ENCODE measurements at places on chromosomes 1 and 21.

DNA sequence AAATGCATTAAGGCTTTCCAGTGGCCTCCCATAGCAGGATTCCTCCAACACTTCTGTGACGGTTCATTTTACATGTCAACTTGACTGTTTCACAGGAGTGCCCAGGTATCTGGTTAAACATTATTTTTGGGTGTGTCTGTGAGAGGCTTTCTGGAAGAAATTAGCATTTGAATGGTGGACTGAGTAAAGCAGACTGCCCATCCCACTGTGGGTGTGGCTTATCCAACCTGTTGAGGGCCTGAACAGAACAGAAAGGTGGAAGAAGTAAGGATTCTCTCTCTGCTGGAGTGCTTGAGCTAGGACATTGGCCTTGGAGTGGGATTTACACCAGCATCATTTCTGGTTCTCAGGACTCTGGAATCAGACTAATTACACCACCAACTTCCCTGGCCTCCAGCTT lies 85.6 kb downstream of the RGS7 start:
- no peak for DNase-seq

- DNase-seq: no peak
Observed at GRCh38 chr1:43981135-43981491, 2.1 kb downstream of the B4GALT2 start.

DNA sequence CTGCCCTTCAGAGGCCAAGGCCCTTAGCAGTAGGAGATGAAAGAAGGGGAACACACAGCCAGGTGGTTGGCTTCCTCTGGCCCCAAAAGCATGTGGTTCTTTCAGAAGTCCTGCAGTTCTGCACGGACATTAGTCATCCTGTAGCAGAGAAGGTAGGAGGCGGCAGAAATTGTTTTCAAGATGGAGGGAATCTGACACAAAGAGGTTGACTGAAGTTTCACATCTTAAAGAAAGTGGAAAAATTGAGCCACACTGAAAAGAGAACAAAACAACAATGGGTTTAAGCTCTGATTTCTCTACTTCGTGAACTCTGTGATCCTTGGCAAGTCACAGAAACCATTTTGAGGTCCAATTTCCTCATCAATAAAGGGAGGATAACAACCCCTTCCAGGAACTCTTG lies 125.3 kb upstream of the DNAH14 start:
- DNase-seq: no peak

DNA sequence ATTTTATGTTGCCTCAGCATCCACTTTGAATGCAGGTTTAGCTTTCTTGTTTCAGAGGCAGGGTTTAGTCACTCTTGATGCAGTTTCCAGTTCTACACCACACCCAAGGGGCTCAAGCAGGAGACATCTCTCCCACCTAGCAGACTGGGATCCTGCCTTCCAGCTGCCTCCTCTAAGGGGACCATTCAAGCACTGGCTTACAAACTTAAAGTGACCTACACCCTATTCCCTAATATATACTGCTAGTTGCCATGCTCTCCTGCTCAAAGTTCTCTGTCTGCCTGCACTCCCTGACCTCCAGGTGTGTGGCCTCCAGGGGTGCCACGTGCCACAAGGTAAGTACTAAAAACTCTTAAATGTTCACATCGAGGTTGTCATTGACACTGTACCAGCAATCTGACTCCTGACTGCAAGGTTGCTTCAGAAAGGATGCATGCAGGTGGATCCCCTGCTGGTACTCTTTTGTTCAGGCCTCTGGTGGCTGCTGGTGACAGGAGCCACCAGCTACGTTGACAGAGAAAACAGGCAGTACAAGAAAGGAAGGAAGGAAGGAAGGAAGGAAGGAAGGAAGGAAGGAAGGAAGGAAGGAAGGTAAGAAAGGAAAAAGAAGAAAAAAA lies 185.9 kb downstream of the COQ8A start:
- DNase-seq: no peak

GRCh38 chr1:228351850-228352249 lies 54.8 kb downstream of the TRIM11 start:
- no peak for DNase-seq

DNA sequence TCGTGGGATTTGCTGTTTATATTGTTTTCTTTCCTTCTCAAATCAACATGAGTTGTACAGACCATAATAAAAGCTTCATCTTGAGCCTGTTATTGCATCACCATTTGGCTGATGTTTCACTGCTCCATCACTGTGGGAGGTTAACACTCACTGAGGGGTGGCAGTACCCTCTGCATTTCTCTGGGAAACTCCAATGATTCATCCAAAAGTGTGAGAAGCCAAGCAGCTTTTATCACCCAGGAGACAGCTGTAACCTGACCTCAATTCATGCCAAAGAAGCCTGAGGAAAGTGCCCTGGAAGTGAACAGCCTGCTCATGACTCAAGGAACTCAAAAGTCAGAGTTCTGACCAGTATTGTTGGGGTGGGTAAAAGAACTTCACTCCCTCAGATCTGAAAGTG lies 84.1 kb downstream of the GPR88 start:
- DNase-seq: peak; percentile 97

- no peak for DNase-seq
Observed at GRCh38 chr1:232983817-232984567, 33.6 kb downstream of the NTPCR start.

GRCh38 chr1:24385160-24385940 lies 28.2 kb downstream of the STPG1 start:
- DNase-seq: peak; percentile 58

- DNase-seq: peak; percentile 68
Observed at GRCh38 chr1:78426408-78426807, 64.4 kb upstream of the PTGFR start.

DNA sequence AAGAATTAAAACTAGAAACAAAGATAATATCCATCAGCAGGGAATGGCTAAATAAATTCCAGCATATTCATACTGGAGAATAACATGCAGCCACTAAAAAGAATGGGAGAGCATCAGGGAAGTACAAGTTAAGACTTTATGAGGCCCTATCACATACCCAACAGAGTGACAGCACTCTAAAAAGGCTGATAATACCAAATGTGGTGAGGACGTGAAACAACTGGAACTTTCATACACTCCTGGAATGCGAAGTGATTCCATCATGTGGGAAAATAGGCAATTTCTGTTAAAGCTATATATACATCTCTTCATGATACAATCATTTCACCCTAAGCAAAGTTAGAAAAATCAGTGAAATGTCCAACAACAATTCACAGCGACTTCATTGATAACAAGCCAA lies 42.6 kb downstream of the COL6A1 start:
- DNase-seq: no peak

DNA sequence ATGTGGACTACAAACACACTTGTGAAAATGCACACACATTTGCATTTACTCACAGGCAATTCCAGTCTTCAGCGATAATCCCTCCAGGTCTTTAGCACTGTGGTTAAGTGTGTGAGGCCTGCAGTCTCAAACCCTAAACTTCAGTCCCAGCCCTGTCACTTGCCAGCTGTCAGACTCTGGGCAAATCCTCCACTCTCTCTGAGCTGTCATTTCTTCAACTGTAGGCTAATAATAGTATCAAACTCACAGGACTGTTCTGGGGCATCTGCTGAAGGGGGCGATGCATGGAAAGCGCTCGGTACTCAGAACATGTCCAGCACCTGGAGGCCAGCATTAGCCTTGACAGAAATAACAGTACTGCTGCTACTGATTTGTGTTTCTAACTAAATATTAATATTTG lies 48.2 kb downstream of the NEK2 start:
- no peak for DNase-seq

GRCh38 chr1:158102881-158103674 lies 77.6 kb upstream of the CD1D start:
- no peak for DNase-seq

GRCh38 chr1:167923324-167924056 lies 9.6 kb upstream of the ADCY10 start:
- no peak for DNase-seq

GRCh38 chr1:156745881-156746280 lies 5.0 kb upstream of the MRPL24 start:
- DNase-seq: no peak

- peak; percentile 84 for DNase-seq
Observed at GRCh38 chr1:41622402-41622801, 137.9 kb upstream of the EDN2 start.

DNA sequence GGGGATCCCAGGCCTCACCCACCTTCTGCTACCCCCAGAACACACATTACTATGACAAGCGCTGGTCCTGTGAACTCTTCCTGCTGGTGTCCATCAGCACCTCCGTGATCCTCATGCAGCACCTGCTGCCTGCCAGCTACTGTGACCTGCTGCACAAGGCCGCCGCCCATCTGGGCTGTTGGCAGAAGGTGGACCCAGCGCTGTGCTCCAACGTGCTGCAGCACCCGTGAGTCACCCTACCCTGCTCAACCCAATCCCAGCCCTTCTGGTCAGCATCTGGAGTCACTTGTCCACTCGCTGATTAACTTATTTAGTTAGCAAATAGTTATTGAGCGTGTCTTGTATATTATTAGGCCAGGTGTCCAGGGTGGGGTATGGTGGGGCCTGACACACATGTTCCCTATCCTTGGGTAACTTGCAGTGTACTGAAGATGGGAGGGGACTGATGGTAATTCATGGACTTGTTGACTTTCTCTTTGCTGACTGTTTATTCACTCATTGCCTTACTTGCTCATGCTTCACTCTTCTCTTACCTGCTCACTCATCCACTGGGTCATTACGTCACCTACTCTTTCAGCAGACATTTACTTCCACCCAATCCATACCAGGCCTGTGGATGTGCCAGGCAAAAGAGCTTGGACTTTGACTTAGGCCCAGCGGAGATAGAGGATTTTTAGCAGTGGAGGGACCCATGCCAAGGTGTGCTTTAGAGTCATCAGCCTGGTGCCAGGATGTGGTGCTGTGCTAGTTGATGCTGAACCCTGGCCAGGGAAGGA lies 12.9 kb upstream of the KPNA6 start:
- DNase-seq: no peak

DNA sequence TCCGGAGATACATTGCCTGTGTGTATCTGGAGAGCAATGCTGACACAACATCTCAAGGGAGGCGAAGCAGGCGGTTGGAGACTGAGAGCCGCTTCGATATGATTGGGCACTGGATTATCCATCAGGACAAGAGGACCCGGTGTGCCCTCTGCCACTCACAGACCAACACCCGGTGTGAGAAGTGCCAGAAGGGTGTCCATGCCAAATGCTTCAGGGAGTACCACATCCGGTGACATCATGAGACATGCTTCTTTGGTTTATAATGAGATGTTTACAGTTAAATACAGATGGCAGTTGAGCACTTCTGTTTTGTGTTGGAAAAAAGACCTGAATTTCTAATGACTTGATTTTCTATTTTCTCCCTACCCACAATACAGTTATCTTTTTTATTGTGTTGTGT lies 12.1 kb downstream of the PGBD2 start:
- no peak for DNase-seq

- no peak for DNase-seq
Observed at GRCh38 chr1:98336472-98337083, 324.9 kb upstream of the SNX7 start.

DNA sequence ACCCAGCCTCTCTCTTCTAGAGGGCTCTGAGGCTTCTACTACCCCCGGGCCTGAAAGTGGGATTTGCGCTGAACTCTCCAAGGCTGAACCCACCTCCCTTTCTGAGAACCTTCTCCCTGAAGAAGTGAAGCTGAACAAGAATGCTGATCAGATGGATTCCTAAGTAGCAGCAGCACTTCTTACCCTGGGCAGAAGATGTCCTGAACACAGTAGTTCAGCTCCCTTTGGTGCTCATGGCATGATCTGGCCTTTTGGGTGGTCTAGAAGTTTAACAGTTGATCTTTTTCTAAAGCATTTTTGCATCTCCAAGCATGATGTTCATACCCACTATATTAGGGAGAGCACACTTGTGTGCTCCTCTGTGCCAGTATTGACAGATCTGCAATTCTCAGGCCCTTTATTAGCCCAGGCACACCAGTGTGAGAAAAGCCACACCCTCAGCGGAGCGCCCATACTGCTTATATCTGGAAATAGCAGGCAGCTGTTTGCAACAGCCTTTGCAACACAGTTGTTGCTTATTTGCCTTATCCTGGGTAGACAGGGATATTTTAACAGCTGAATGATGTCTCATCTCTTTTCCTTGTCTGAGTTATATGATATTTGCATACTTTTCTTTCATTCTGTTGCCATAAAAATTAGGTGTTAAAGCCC lies 34.2 kb downstream of the CNN3 start:
- DNase-seq: no peak

DNA sequence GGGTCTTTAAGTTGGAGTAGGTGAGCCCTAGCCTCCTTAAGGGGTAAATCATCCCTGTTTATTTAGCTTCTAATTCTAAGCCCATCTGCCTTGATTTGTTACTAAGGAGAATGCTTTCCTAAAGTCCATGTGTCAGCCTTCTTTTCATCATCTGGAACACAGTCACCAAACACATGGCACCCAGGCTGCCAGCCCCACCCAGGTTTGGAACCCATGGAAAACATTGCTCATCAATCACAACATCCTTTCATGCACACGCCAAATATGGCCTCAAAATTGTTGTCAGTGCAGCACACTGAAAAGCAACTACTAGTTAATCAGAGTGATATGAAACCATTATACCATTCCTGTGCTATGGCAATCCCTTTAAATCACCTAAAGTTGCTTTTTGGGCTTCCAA lies 386.7 kb upstream of the ESRRG start:
- no peak for DNase-seq

- DNase-seq: no peak
Observed at GRCh38 chr1:212794561-212795014, 2.9 kb downstream of the TATDN3 start.

- DNase-seq: no peak
Observed at GRCh38 chr1:205858141-205858961, 8.4 kb upstream of the PM20D1 start.

DNA sequence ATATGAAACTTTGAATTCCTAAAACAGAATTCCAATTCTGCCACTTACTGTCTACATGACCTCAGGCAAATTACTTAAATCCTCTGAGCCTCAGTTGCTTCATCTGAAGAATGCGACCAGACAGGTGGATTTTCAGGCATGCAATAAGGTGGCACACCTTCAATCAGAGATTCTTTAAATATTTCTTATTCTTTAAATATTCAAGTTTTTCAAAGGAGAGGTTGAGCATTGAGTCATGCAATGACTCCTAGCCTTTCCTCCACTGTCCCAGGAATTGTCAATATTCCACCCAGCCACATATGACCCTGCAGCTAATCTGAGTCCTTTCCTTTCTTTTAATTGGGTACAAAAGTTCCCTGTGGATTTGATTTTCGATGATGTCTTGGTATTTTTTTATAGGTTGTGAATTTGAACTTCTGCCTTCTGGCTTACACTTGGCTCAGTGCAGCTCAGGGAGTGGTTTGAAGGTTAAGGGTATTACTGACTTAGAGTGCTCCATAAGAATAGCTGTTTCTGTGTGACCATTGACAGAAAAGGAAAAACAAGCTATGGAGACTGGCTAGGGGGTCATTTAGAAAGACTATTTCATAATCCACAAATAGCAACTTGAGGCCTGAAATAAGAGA lies 52.2 kb upstream of the PRDX6 start:
- no peak for DNase-seq

DNA sequence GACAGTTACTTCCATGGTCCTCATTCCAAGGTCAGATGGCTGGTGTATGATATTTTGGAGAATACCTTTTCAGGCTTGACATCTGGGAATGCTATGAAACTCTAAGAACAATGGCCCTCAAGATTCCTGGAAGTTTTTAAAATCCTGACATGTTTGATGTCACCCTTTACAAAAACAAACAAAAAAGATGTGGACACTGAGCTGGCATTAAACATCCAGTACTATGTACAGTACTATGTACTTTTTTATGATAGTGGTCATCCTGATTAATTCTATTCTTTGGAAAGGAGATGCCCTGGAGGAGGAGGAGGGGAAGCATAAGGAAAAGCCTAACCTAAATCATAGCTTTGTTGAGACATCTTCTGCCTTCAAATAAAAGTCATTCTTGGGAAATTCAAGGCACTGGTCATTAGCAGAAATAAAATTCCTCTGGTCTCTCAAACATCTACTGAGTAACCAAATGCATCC lies 235.4 kb downstream of the HMCN1 start:
- peak; percentile 34 for DNase-seq

GRCh38 chr1:150008699-150009098 lies 1.8 kb downstream of the OTUD7B start:
- DNase-seq: no peak

All from cardiac fibroblast (primary cell).